ENCODE measurements at places on chromosomes 4 and X. TPM values are rescaled to one million over a fixed set of nuclear protein-coding genes. Genes with fewer than 3 reads are reported as not detected.

The CYBB gene
- total RNA-seq, result not detected

GRCh38 chr4:143961075-143961474 lies 55.7 kb upstream of the GYPE start:
- H3K27ac ChIP-seq, result no peak overlapping the region
- no peaks in the 10 kb centered on the region for H3K36me3 ChIP-seq
- no peaks in the 10 kb centered on the region for H3K27me3 ChIP-seq
- DNase-seq, result no peak
- H3K4me3 ChIP-seq, result no peak overlapping the region

DNA sequence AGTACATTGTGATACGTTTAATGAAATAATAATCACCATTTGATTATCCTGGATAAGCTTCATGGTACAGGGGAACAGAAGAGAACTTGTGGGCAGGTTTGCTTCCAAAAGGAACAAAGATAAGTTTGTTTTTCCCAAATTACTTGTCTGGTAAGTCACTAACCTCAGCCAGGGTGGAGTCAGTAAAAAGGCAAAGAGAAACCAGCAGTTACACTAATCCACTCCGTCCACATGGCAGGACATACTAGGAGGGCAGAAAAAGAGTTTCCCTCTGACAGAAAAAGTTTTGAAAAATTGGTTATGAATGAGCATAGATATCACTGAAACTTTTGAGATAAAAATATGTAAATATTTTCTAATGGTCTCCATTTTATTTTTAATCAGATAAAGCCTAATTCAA lies 285.9 kb downstream of the IL15 start:
- H3K4me1 ChIP-seq, result no peaks in the 10 kb centered on the region
- H3K27ac ChIP-seq, result no peak overlapping the region
- H3K36me3 ChIP-seq, result no peaks in the 10 kb centered on the region
- no peaks in the 10 kb centered on the region for H3K27me3 ChIP-seq
- no peak for DNase-seq
- no peak overlapping the region for H3K4me3 ChIP-seq

DNA sequence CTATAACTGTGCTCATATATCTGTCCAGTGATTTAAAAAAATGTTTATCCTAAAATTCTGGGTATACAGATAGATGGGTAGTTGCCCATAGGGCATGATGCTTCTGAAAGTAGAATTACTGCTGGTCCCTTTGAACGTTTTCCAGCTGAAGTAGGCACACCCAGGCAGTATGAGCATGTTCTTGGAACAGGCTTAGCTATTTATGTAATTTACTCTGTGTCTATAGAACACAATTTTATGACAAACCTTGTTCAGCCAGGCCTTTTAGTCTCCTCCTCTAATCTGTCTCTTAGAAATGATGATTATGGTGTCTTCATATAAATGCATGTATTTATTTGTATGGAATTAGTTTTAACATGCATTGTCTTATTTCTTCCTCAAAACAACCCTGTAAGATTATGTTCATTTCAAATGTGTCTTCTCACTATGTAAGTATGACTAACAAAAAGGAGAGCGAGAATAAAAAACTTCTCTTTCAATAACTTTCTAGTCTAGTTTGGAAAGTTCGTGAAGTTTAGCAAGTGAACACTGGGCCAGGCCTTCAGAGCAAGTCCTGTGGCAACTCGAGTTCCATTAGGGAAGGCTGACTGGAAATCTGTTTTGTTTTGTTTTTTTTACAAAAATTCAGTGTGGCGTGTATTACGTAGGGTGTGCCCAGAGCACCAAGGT lies 142.0 kb downstream of the AFF1 start:
- H3K4me1 ChIP-seq, result peaks cover 46% of the 10 kb centered on the region
- DNase-seq, result no peak
- H3K27ac ChIP-seq, result no peak overlapping the region

DNA sequence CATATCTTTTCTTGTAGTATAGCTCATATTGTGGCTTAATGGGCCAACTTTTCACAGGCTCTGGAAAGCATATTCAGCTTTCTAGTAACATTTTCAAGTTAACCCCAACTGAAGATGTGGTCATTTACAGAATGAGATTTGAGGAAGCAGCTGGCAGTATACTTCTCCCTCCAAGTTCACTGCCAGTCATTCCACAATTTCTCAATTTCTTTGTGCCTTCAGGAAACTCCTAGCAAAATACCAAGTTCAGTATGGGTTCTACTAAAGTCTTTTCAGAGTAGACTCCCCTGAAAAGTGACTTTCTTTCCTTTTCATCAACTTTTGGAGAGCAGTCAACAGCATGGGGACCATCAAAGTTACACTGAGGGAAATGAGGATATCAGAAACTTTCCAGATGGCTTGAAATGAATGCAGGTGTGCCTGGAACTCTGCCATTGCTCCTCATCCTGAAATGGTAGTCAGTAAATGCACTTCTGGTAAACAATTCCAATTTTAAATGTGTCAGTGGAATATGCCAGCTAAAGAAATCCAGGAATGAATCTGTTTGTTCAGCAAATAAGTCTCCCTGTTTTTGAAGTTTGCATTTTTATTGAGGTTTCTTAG lies 81.5 kb upstream of the TEX13D start:
- H3K27ac ChIP-seq, result no peak overlapping the region
- H3K4me3 ChIP-seq, result no peak overlapping the region
- no peaks in the 10 kb centered on the region for H3K36me3 ChIP-seq

DNA sequence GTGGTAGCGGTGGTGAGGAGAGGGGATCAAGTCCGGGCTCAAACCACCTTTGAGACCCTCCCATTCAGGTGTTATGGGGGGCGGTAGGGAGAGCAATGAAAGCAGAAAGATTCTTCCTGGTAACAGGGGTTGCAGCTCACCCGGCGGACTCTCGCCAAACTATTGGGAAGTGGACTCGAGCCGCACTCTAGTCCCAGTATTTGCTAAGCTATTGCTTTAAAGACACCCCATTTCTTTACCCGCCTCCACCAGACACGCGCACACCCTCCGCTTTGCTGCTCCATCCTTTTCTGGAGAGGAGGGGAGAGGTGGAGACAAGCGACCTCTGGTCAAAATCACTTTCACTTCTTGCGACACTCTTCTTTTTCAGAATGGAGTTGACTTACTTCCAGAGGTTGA lies 625 bp upstream of the GABRA4 start:
- H3K27me3 ChIP-seq, result peaks cover 48% of the 10 kb centered on the region
- peak; percentile 15 for DNase-seq
- H3K27ac ChIP-seq, result no peak overlapping the region
- peak overlapping the region; percentile 58 for H3K4me3 ChIP-seq
- H3K4me1 ChIP-seq, result peaks cover 7% of the 10 kb centered on the region

DNA sequence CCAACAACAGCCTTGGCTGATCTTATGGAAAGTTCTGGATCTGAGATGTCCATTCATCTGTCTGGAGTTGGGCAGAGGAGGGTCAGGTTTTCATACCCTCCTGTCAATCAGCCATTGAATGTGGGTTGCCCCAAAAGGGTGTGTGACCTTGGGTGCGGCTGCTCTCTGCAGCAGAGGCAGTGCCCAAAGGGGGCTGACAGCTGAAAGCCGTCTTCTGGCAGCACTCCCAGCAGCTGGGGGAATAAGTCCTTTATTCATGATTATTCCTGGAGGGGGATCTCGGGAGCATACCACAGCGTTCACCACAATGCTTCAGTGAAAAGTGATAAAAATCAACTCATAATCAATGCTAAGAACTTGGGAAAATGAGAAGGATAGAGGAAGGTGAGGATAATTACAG lies 54.7 kb downstream of the OTC start:
- H3K4me1 ChIP-seq, result no peaks in the 10 kb centered on the region
- no peak overlapping the region for H3K27ac ChIP-seq
- no peaks in the 10 kb centered on the region for H3K36me3 ChIP-seq
- peaks cover 78% of the 10 kb centered on the region for H3K27me3 ChIP-seq

DNA sequence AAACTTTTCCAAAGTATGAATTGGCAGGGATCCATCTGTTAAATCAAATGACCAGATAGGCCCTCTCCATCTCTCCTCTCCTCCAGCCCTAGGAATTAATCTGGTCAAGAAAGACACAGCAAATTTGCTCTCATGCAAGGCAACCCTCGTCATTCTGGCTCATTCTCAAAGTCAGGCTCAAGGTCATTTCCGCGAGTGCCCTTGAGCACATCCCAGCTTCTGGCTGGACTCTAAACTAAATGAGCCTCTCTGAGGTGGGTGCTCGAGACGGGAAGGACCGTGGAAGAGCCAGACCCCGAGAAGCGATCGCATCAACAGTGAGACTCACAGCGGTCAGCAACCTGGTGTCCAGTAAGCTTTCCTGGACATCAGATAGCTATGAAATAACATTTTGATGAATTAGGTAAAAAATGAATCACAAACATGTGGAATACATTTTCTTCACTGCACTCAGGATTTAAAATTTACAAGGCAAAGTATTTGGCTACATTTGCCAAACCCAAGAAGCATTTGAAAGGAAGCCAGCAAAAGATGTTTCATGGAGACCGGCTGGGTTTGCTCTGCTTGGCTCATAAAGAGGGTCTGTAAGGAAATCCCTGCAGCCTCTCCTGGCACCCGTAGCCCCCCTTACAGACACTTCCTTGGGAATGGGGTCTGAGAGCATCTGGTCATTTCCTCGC lies 121.0 kb downstream of the ENPP6 start:
- no peaks in the 10 kb centered on the region for H3K36me3 ChIP-seq
- no peaks in the 10 kb centered on the region for H3K4me1 ChIP-seq
- H3K27me3 ChIP-seq, result no peaks in the 10 kb centered on the region
- H3K4me3 ChIP-seq, result no peak overlapping the region
- no peak for DNase-seq

- H3K4me3 ChIP-seq, result no peak overlapping the region
- no peaks in the 10 kb centered on the region for H3K4me1 ChIP-seq
- H3K27me3 ChIP-seq, result no peaks in the 10 kb centered on the region
- no peak overlapping the region for H3K27ac ChIP-seq
These were observed 10.7 kb downstream of the NAAA start for GRCh38 chr4:75930152-75930551.

- peaks cover 5% of the 10 kb centered on the region for H3K4me1 ChIP-seq
- H3K36me3 ChIP-seq, result no peaks in the 10 kb centered on the region
- peak overlapping the region; percentile 66 for H3K4me3 ChIP-seq
- H3K27ac ChIP-seq, result peak overlapping the region; percentile 57
- H3K27me3 ChIP-seq, result no peaks in the 10 kb centered on the region
- DNase-seq, result no peak
These were observed 102.5 kb downstream of the PTTG2 start for GRCh38 chr4:38062776-38063097.

DNA sequence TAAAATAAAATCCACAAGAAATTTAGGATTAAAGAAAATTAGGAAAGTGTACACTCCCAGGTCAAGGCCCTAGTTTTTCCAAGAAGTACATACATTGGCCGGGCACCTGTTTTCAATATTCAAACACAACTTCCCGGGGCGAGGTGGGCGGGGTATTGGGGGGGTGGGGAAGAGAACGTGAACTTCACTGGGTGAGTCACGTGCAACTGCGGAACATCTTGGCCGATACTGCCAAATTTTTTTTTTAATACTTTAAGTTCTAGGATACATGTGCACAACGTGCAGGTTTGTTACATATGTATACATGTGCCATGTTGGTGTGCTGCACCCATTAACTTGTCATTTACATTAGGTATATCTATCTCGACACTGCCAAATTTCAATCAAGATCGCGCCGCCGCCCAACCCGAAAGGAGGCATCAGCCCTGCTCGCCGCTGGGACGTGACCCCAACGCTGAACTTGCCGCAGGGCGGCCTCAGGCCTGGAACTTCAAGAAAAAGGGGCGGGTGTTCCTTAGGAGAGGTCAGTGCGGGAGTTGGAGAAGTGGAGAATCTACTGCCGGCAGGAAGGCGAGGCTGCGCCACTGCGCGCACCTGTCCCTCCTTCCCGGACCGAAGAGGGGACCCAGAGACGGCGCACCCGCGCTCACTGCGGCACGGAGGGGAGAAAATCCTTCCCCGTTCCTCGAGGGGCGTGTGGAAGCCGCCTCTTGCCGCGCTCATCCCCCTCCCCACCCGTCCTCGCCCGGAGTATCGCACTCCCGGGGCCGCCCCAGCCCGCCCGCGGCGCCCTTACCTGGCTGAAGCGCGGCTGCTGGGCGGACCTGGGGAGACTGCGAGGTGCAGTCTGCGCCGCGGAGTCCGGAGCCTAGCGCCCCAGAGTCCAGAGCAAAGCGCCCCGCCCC lies at the start of gene TEC:
Gene TEC (minus strand): TSS at position 883 of the 905 bp plus-strand sequence. CDS start 41,224 bp downstream, outside the sequence.
- peak within 1 kb of the TSS; percentile 7 for H3K27ac ChIP-seq
- DNase-seq, result peak; percentile 68
- H3K27me3 ChIP-seq, result no peaks in the 10 kb centered on the region
- peak within 1 kb of the TSS; percentile 85 for H3K4me3 ChIP-seq
- H3K4me1 ChIP-seq, result no peaks in the 10 kb centered on the region

DNA sequence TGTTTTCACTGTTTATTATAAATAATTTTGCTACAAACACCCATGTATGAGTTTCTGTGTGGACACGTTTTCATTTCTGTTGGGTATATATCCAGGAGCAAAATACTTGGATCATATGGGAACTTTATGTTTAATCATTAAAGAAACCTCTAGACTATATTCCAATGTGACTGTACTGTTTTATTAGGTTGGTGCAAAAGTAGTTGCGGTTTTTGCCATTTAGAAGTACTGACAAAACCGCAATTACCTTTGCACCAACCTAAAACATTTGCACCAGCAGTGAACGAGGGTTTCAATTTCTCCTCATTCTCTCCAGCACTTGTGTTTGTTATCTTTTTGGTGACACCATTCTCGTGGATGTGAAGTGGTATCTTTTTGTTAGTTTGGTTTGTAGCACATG lies 565.0 kb downstream of the TRIML1 start:
- no peak overlapping the region for H3K4me3 ChIP-seq
- H3K27me3 ChIP-seq, result no peaks in the 10 kb centered on the region
- no peak overlapping the region for H3K27ac ChIP-seq
- no peak for DNase-seq
- H3K36me3 ChIP-seq, result no peaks in the 10 kb centered on the region

The ARL9 gene
- 0.22 TPM for total RNA-seq

DNA sequence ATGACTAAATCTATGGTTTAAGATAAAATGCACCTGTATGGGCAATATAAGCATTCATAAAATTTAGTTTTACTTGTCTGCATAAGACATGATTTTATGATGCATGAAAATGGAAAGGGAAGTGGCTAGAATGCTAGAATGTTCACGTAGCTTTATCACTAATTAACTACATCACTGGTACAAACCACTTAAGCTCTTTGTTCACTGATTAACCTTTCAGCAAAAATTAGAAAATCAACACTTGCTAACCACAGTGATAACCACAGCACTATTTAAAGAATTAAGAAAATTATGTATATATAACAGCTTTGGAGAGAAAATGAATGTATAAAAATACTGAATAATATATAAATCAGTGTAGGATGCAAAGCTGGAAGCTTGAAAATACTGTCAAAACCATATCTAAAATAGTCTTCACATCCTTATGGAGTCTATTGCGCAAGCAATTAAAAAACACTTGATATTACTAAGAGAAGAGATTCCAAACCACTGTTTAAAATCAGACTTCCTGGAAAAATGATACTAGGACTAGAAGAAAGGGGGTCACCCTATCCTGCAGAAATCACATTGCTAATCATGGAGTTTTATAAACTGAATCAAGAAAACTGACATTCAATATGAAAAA lies 51.9 kb downstream of the EFHC2 start:
- H3K27me3 ChIP-seq, result peaks cover 51% of the 10 kb centered on the region
- no peaks in the 10 kb centered on the region for H3K4me1 ChIP-seq
- no peak overlapping the region for H3K27ac ChIP-seq
- no peak for DNase-seq
- no peak overlapping the region for H3K4me3 ChIP-seq

The DIPK2B gene
- not detected for total RNA-seq

- H3K4me3 ChIP-seq, result no peak overlapping the region
- H3K27ac ChIP-seq, result no peak overlapping the region
- no peaks in the 10 kb centered on the region for H3K36me3 ChIP-seq
- DNase-seq, result no peak
- H3K4me1 ChIP-seq, result peaks cover 13% of the 10 kb centered on the region
These were observed 47.5 kb upstream of the SPANXN4 start for GRCh38 chrX:142978130-142978684.

Data from MCF 10A (cell line).